ENCODE measurements at places on chromosomes 13 and 19.

- peaks cover 16% of the 10 kb centered on the region for H3K36me3 ChIP-seq
- H3K27me3 ChIP-seq: no peaks in the 10 kb centered on the region
- H3K4me3 ChIP-seq: no peak overlapping the region
- H3K4me1 ChIP-seq: no peaks in the 10 kb centered on the region
Measured at GRCh38 chr19:2811735-2812413, 7.8 kb upstream of the ZNF554 start.

DNA sequence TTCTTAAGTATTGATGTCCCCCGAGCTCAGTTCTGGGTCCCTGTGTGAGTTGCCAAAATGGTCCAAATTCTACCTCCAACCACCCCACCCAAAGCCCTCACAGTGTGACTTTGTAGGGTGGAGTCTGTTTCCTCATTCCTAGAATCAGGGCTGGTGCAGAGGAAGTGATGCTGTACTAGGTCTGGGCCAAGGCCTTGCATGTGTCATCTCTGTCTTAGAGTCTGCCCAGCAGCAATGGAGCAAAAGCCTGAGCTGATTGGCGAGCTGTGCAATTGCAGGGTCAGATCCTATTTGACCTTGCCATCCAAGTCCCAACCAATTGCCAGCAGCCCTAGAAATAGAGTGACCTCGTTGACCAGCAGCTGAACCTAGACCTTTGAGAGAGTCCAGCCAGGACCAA, 97.0 kb upstream of the ANKRD10 start:
- H3K27me3 ChIP-seq: no peaks in the 10 kb centered on the region
- no peak for DNase-seq
- H3K27ac ChIP-seq: no peak overlapping the region
- H3K4me3 ChIP-seq: no peak overlapping the region
- no peaks in the 10 kb centered on the region for H3K36me3 ChIP-seq

DNA sequence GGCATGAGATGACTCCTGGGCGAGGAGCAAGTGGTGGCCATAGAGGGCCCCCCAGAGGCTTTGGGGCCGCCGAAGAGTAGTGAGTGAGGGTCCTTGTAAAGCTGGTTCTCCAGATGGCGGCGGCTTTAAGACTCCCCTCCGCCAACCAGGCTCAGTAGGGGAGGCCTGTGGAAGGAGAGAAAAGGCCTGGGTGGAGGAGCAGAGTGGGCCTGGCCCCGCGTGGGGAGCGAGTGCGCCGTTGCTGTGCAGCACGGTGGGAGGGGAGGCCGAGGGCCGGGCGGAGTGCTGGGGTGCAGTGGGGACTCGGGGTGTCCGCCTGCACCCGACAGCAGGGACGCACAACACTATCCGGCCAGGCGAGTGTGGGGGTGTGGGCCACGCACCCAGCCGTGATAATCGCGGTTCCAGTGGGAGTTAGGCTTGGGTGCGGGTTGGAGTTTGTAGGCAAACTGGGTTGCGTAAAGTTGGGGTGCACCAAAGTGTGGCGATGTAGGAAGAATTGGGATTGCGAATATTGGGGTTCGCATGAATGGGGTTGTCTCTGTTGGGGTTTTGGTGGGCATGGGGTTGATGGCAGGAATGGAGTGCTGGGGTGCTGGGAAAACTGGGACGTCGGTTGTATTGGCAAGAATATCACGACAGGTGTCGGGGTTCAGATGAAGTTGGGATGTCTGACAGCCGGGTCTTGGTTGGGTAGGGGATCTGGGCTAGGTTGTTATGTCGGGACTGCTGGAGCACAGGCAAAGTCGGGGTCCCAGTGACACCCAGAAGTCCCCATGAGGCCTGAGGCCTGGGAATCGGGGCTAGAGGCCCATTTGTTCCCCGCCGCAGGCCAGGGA, 687 bp upstream of the CIRBP start:
- H3K4me3 ChIP-seq: no peak overlapping the region
- no peaks in the 10 kb centered on the region for H3K27me3 ChIP-seq
- H3K36me3 ChIP-seq: peaks cover 36% of the 10 kb centered on the region

DNA sequence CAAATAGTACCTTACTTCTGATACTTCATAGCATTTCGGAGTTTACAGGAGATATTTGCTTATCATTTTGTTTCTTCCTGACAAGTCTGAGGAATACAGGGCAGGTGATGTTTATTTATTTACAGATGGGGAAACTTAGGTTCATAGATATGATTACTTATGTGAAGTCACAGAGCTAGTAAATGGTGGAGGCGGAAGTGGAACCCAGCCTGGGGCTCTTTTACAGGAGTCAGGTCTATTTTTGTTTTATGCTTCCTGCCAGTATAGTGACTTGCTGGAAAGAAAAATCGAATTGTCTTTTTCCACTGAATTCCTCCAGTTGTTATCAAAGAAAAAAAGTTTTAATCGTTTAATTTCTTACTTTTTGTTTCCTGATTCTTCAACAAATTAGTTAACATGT, 66.5 kb downstream of the DGKH start:
- no peak overlapping the region for H3K4me3 ChIP-seq
- H3K4me1 ChIP-seq: peaks cover 27% of the 10 kb centered on the region
- DNase-seq: no peak
- H3K27me3 ChIP-seq: no peaks in the 10 kb centered on the region
- H3K36me3 ChIP-seq: no peaks in the 10 kb centered on the region

GRCh38 chr13:32471187-32471922, 43.4 kb upstream of the N4BP2L1 start:
- H3K27ac ChIP-seq: no peak overlapping the region
- no peak for DNase-seq
- no peaks in the 10 kb centered on the region for H3K4me1 ChIP-seq
- H3K4me3 ChIP-seq: no peak overlapping the region
